ENCODE measurements at places on chromosomes 2 and 18.
A peak's percentile ranks its signal among the peaks of the same experiment; 100 is the strongest.

GRCh38 chr2:134936691-134937090 is 18.1 kb downstream of the CCNT2 start:
- DNase-seq, result no peak

DNA sequence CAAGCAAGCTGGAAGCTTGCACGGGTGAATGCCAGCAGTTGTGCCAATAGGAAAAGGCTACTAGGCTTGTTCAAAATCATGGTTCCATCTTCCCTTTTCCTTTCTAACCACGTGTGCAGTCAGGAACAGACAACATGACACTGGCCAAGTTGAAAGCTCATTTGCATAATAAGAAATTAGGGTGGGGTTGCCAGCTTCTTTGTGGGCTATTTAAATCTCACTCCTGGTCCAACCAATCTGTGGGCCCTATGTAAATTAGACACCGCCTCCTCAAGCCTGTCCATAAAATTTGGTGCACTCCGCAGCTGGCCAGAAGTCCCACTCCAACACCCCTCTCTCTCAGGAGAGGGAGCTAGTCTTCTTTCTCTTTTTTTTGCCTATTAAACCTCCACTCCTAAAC is 1948.4 kb upstream of the PIK3C3 start:
- no peak for DNase-seq

DNA sequence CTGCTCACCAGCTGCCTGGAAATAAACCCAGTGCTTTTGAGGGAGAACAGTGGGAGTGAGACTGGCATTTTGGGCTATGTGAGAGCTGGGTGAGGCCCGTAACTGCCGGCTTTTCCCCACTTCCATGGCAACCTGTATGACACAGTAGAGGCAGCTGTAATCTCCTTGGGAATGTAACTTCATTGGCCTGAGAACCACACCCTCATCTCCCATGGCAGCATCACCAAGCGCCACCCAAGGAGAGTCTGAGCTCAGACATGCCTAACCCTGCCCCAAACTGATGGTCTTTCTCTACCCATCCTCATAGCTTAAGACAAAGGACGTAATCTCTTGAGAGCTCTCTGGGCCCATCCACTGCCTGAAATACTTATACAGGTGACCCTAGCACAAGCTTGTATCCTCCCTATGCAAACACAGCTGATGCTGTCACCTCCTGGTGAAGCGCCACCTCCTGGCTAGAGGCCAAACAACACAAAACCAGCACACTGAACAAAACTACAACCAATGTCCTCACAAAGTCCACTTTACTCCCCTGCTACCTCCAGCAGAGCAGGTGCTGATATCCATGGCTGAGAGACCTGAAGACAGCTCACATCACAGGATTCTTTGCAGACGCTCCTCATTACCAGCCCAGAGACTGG is 763.4 kb upstream of the NRXN1 start:
- peak; percentile 0 for DNase-seq

GRCh38 chr2:48566592-48567310 is 36.8 kb downstream of the STON1 start:
- DNase-seq, result no peak

GRCh38 chr2:45315861-45316260 is 295.2 kb downstream of the SRBD1 start:
- no peak for DNase-seq

DNA sequence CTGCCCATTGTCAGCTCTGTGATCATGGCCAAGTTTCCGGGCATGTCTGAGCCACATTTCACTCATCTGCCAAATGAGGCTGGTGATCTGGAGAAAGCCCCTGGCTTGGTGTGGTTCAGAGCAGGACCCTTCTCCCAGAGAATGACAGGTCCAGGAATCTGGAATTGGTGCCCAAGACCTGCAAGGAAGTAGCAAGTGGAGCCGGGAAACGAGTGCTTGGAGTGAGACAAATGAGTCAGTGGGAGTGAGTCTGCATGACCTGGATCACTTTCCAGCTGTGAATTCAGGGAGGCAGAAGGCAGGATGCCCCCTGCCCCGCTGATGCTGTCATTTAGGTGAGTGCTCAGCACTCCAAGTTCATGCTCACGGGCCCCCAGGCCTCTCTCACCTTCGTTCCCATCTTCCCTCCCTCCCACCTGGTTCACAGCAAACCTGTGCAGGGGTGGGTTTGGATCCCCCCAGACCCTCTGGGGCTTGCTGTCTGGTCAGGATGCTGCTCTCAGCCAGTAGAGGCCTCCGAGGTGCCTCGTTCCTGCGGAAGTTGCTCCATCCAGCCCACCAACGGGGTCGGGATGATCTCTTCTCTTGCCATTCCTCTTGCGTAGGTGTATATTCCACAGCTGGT is 104.4 kb downstream of the INHBB start:
- no peak for DNase-seq

- DNase-seq, result no peak
Measured at GRCh38 chr2:235520787-235521186, 26.9 kb downstream of the AGAP1 start.

DNA sequence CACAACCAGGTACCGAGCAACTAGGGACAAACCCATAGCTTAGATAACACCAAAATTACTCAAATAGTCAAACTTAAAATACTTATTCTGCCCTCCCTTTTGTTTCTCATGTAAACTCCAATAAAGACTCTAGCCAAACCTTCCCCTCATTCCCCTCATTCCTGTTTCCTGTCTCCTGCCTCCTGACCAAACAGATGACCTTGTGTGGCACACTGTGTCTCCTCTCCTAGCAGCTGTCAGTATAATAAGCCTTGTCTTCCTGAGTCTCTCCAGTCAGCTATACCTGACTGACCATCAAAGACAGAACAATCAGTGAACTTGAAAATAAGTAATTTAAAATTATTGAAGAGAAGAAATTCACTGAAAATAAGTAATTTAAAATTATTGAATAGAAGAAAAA is 14.3 kb downstream of the SULT1C4 start:
- DNase-seq, result no peak

GRCh38 chr2:67516899-67517530 is 119.9 kb downstream of the ETAA1 start:
- no peak for DNase-seq

DNA sequence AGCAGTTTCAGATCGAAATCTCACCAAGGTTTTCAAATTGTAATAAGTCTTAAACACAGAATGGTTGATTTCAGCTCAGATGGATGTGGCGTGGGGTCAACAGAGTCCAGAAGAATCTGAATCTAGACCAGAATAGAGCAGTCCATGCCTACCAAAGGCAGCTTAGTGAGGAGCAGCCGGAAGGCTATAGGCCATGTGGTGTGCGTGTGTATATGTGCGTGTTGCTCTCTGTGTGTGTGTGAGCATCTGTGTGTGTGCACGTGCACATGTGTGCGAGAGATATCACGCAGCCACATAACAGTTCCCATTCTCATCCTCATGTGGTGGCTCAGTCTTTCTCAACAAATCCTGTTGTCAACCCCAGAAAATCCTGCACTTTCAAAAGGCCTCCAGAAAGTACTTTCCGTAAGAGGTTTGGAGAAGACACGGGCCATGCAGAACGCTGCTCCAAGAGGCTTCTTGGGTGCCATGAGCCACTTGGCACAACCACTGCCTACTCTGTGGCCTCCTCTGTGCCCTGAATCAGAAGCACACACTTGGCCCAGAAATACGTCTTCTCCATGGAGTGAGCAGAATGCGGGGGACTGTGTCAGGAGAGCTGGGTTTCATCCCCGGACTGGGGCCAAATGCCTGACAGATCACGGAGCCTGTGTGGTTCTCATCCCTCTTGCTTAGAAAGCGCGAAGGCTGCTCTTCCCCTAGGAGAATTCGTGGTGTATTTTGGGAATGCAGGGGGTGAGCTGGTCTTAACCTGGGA is 67.3 kb downstream of the ACKR3 start:
- no peak for DNase-seq
